ENCODE measurements at places on chromosomes 1 and 21. TPM values are rescaled to one million over a fixed set of nuclear protein-coding genes. Genes with fewer than 3 reads are reported as not detected.
A peak's percentile ranks its signal among the peaks of the same experiment; 100 is the strongest.

DNA sequence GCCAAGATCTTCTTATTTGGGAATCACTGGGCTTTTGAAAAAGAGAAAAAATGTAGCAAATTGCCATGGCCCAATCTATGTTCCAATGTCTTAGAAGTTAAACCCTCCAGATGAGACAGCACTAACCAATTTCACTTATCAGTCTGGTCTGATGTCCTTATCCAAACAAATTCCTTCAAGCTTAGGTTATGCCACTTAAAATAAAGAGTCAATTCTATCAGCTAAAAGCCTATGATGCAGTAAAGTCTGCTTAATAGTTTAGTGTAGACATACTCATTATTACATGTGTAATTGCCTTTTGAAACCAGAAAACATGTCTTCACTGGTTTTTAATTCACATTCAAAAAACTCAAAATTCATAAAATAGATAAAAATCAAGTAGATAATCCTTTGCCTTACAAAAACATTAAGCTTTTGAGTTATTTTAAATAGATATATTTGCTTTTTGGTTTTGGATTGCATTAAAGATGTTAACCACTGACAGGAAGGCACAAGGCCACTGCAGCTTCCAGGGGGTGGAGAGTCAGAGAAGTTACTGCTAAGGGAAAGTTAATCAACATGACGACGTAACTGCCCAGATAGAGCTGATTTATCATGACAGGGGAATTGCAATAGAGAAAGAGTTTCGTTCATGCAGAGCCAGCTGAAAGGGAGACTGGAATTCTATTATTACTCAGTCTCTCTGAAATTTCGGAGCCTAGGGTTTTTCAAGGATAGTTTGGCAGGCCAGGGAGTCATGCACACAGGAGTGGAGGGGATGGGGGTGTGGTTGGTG, 106.1 kb downstream of the MAP3K21 start:
- H3K36me3 ChIP-seq, result no peaks in the 10 kb centered on the region
- H3K4me3 ChIP-seq, result no peak overlapping the region
- no peaks in the 10 kb centered on the region for H3K4me1 ChIP-seq
- DNase-seq, result no peak

DNA sequence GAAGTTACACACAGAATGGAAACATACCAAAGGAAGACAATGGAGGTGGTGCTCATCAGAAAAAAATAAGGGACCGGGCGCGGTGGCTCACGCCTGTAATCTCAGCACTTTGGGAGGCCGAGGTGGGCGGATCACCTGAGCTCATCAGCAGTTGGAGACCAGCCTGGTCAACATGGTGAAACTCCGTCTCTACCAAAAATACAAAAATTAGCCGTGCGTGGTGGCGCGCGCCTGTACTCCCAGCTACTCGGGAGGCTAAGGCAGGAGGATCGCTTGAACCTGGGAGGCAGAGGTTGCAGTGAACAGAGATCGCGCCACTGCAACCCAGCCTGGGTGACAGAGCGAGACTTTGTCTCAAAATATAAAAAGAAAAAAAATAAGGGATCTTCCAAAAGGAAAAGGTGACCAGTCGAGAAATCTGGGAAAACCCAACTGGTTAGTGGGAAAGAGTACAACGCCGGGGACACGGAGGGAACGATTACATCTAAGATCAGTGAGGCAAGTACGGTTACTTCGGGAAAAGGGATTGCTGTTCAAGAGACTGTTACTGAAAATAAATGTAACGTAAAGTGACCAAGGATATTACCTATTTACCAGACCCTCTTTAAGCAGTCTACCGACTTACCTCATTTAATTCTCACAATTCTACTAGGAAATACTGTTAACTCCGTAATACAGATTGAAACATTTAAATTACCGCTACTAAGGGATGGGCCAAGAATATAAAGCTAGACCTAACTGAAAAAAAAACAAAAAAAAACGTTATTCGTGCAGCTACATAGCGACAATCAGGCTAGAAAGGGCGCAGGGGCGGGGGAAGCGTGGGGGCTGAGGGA, 822 bp downstream of the CCT3 start:
- H3K4me1 ChIP-seq, result peaks cover 16% of the 10 kb centered on the region
- peak overlapping the region; percentile 97 for H3K4me3 ChIP-seq
- H3K36me3 ChIP-seq, result peaks cover 42% of the 10 kb centered on the region
- peak overlapping the region; percentile 84 for H3K27ac ChIP-seq
- no peaks in the 10 kb centered on the region for H3K27me3 ChIP-seq

DNA sequence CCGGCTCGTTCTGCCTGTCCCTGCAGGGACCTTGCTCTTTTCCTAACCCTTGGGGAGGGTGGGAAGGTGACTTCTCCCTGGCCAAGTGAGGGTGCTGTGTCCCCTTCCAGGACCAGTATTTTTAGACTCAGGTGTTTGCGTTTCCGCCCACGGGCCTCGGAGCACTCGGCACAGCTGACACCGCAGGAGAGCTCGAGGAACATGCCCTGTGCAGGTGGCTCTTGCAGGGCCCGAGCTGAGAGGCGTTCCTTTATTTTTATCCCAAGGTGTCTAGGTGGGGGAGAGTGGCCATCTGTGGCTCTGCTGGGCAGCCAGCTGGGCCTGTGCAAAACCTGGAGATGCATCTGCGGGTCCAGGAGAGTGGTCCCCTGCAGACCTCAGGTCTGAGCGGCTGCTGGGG, 16.0 kb downstream of the PLCH2 start:
- no peaks in the 10 kb centered on the region for H3K36me3 ChIP-seq
- no peak overlapping the region for H3K27ac ChIP-seq
- peaks cover 11% of the 10 kb centered on the region for H3K4me1 ChIP-seq
- no peak for DNase-seq

DNA sequence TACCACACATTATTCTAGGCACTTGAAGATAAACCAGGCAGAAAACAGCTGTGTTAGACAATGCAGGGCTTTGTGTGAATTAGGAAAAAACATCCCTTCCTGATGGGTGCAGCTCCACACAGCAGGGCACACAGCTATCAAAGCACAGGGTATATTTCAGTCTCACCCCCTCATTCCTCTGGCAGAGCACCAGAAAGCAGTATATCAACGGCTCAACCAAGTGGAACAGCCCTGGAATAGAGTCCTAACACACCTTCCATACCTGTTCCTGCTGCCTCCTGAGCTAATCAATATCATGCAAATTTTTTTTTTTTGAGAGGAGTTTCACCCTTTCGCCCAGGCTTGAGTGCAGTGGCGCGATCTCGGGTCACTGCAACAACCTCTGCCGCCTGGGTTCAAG, 32.1 kb downstream of the LYST start:
- H3K36me3 ChIP-seq, result peaks cover 3% of the 10 kb centered on the region
- no peak for DNase-seq
- H3K27ac ChIP-seq, result no peak overlapping the region
- no peak overlapping the region for H3K4me3 ChIP-seq
- H3K27me3 ChIP-seq, result no peaks in the 10 kb centered on the region

DNA sequence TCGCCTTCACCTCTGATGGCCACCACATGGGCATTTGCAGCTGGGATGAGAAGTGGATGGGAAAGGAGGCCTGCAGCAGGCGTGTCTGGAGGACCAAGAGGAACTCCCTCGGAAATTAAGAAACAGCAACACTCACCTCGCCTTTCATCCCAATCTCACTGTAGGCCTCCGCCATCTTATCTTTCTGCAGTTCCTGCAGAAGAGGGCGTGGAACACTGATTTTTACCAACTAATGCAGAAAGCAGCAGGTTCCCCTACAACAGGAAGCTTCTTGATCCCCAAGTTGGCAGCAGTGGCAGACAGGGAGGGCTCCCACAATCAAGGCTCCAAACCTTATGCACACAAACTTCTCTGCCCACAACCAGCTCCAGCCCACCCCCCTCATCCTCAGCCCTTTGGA, 84.4 kb downstream of the CD247 start:
- H3K36me3 ChIP-seq, result no peaks in the 10 kb centered on the region
- H3K27me3 ChIP-seq, result peaks cover 2% of the 10 kb centered on the region

GRCh38 chr1:165598676-165599059, 32.4 kb upstream of the MGST3 start:
- peak overlapping the region; percentile 75 for H3K4me3 ChIP-seq
- no peak for DNase-seq
- H3K27ac ChIP-seq, result peak overlapping the region; percentile 86
- H3K4me1 ChIP-seq, result peaks cover 11% of the 10 kb centered on the region
- H3K36me3 ChIP-seq, result no peaks in the 10 kb centered on the region
- peaks cover 14% of the 10 kb centered on the region for H3K27me3 ChIP-seq

DNA sequence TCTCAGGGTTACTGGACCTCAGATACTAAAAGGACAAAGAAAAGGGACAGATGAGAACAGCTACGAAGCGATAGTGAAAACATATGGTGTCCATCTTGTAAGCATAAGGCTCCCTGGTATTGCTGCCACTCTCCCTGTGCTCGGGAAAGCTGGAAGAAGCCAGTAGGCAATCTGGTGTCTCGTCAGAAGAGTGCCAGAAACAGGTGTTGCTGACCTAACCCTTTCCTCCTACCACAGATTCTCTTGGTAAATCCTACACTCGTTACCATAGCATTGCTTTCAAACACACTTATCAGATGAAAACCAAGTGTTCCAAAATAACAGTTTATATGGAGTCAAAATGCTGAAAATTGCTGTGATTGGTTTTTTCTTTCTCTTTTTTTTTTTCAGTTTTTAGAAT, 146.3 kb downstream of the NRIP1 start:
- no peak overlapping the region for H3K4me3 ChIP-seq
- H3K27ac ChIP-seq, result no peak overlapping the region
- H3K27me3 ChIP-seq, result no peaks in the 10 kb centered on the region
- no peaks in the 10 kb centered on the region for H3K36me3 ChIP-seq
- peaks cover 9% of the 10 kb centered on the region for H3K4me1 ChIP-seq

DNA sequence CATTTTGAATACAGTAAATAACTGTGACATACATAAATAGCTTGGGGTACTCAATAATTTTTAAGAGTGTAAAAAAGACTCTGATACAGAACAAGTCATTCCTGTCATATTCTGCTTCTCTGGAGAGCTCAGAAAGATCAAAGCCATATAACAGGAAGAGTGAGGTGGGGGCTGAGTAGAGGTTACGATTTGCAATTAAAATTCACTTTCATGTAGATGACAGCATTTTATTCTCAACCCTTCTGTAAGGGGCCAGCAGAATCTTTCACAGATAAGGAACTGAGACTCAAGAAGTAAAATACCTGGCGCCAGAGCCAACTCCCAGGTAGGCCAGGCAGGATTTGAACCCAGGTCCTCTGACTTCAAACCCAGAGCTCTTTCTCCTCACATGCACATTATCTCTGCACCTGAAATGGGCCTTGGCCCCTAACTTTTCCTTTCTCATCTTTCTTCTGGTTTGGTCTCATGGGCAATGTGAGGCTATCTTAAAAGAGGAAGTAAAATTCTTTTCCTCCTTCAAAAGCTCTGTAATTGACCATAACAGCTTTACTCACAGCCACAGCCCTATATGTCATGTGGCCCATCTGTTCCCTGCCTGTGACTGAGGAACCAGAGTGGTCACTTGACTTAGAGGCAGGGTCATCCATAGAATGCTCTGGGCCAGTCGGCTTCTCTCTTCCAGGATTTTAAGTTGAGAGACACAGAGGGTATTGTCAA, 80.9 kb upstream of the SYT6 start:
- no peak for DNase-seq
- no peaks in the 10 kb centered on the region for H3K36me3 ChIP-seq
- H3K27me3 ChIP-seq, result peaks cover 7% of the 10 kb centered on the region
- no peaks in the 10 kb centered on the region for H3K4me1 ChIP-seq
- no peak overlapping the region for H3K27ac ChIP-seq
- no peak overlapping the region for H3K4me3 ChIP-seq

DNA sequence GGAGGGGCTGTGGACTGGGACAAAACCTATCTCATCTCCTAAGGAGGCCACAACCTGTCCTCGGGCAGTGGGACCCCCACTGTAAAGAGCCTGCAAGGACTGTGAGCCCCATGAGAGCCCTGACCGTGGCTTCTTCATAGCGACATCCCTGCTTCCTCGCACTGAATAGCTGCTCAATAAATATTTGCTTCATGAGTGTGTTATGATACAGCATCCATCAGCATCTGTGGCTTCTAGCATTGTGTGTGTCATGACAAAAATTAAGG, 40.5 kb upstream of the CSF3R start:
- no peak overlapping the region for H3K27ac ChIP-seq
- DNase-seq, result peak; percentile 82
- no peak overlapping the region for H3K4me3 ChIP-seq
- H3K27me3 ChIP-seq, result no peaks in the 10 kb centered on the region

GRCh38 chr1:235019471-235019870, 109.2 kb downstream of the TOMM20 start:
- peak overlapping the region; percentile 88 for H3K27ac ChIP-seq
- DNase-seq, result no peak
- no peak overlapping the region for H3K4me3 ChIP-seq
- H3K27me3 ChIP-seq, result no peaks in the 10 kb centered on the region

DNA sequence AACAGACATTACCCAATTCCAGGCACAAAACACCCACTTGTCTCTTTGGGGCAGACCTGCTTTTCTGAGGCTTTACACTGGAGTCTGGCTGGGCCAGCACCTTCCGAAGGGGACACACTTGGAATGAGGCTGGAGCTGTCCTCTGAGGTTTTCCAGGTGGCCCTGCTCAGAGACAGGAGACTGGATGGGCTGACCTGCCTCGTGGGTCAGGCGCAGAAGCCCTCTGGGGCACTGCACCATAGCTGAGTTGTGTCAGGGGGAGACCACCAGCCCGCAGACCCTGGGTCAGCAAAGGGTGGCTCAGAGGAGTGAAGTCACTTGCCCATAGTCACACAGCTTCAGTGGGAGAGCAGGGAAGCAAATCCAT, 1.8 kb downstream of the SH2D5 start:
- H3K27ac ChIP-seq, result no peak overlapping the region
- peaks cover 17% of the 10 kb centered on the region for H3K4me1 ChIP-seq
- DNase-seq, result peak; percentile 73
- peaks cover 28% of the 10 kb centered on the region for H3K27me3 ChIP-seq
- no peak overlapping the region for H3K4me3 ChIP-seq

DNA sequence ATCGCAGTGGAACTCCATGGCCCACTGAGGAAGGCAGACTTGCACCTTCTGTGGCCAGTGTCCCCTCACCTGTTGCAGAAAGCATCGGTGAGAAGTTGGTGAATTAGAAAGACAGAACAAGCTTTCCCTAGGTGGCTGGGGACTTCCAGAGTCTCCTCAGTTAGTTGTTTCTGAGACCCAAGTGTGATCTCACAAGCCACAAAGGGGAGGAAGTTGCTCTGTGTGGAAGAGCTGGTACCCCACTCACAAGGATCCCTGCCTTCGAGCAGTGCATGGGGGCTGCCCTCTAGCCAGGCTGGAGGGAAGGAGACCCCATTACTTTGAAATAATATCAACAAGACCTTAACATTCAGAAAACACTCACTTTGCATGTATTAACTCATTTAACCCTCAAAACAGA, 2.1 kb downstream of the PRELP start:
- H3K27ac ChIP-seq, result no peak overlapping the region
- H3K27me3 ChIP-seq, result peaks cover 2% of the 10 kb centered on the region
- DNase-seq, result no peak
- no peak overlapping the region for H3K4me3 ChIP-seq
- no peaks in the 10 kb centered on the region for H3K36me3 ChIP-seq
- peaks cover 39% of the 10 kb centered on the region for H3K4me1 ChIP-seq

- H3K27me3 ChIP-seq, result no peaks in the 10 kb centered on the region
- no peaks in the 10 kb centered on the region for H3K36me3 ChIP-seq
- DNase-seq, result peak; percentile 80
- H3K4me1 ChIP-seq, result no peaks in the 10 kb centered on the region
- H3K27ac ChIP-seq, result no peak overlapping the region
These were observed 11.0 kb downstream of the TRAF5 start for GRCh38 chr1:211337430-211338223.

Gene RNASEL
- 7.2 TPM for total RNA-seq

Gene COA7
- total RNA-seq, result 14.7 TPM

Gene TMEM82
- total RNA-seq, result not detected

Gene ZMYND12
- 0.88 TPM for total RNA-seq

Gene SYT11
- total RNA-seq, result 34.5 TPM

Gene RPTN
- total RNA-seq, result 0.36 TPM

Gene GCSAML
- total RNA-seq, result not detected
